Uterus (tissue), 4 donors: ENCODE measurements at places on chromosomes 7 and 10. TPM values are rescaled to one million over a fixed set of nuclear protein-coding genes. Genes with fewer than 3 reads are reported as not detected.

ANLN gene
- total RNA-seq: 5.3 TPM

GRCh38 chr7:73768641-73769480 lies 1.2 kb downstream of the CLDN3 start:
- H3K27me3 ChIP-seq: peaks cover 6% of the 10 kb centered on the region
- no peaks in the 10 kb centered on the region for H3K4me1 ChIP-seq
- no peak for DNase-seq
- no peaks in the 10 kb centered on the region for H3K36me3 ChIP-seq
- no peak overlapping the region for H3K4me3 ChIP-seq

- H3K27me3 ChIP-seq: no peaks in the 10 kb centered on the region
- H3K27ac ChIP-seq: no peak overlapping the region
- no peaks in the 10 kb centered on the region for H3K36me3 ChIP-seq
Observed at GRCh38 chr7:137266764-137267163, 76.8 kb downstream of the PTN start.

TMEM229A gene
- total RNA-seq: not detected

DNA sequence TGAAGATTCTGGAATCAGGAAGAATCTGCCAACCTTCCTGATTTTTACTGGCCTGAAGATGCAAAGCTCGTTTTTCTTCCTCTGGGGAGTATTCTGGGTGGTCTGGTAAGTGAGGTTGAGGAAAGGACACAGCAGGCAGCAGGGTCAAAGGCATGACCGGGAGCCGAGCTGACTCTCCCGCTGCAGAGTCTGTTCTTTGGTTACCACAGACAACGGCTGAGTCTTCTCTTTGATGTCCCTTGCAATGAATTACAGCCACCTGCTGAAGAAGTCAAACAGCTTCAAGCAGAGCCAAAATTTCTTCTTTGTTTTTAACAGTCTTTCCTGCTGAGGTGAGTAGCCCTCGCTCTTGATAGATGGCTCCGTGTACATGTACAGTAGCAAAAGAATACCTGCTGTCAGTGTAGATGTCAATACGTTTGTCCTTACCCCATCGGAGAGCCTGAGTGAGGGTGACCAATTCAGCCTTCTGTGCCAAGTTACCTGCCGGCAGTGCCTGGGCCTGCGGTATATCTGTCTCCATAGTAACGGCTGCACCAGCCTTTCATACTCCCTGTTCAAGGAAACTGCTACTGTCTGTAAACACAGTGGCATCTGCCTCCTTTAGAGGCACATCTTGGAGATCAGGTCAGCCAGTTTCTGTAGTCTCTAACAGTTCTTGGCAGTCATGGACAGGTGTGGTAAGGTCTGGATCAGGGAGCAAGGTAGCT lies 76.4 kb downstream of the PRR15 start:
- no peak overlapping the region for H3K27ac ChIP-seq
- no peaks in the 10 kb centered on the region for H3K36me3 ChIP-seq
- H3K4me1 ChIP-seq: no peaks in the 10 kb centered on the region
- H3K4me3 ChIP-seq: no peak overlapping the region
- H3K27me3 ChIP-seq: no peaks in the 10 kb centered on the region
- DNase-seq: no peak

- H3K4me1 ChIP-seq: no peaks in the 10 kb centered on the region
- H3K27me3 ChIP-seq: no peaks in the 10 kb centered on the region
- DNase-seq: no peak
- peak overlapping the region; percentile 41 for H3K27ac ChIP-seq
- H3K4me3 ChIP-seq: no peak overlapping the region
Observed at GRCh38 chr10:114825513-114826253, 4.1 kb downstream of the FHIP2A start.

DNA sequence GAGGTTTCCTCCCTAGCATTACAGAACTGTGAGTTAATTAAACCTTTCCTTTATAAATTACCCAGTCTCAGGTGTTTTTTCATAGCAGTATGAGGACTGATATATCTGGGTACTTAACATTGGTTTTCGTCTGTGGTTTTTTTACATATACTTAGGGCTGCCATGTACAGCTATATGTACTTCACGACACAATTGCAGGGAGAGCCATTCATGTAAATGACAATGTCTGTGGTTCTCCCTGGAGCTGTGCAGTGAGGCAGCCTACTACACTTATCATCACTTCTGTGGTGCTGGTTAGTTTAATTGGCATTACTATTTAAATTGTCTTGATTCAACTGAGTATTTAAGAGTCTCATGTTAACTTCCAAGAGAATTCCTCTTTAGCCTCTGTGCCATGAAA lies 40.7 kb downstream of the AVL9 start:
- H3K36me3 ChIP-seq: no peaks in the 10 kb centered on the region
- no peak overlapping the region for H3K27ac ChIP-seq
- no peak for DNase-seq
- no peaks in the 10 kb centered on the region for H3K27me3 ChIP-seq
- H3K4me1 ChIP-seq: no peaks in the 10 kb centered on the region

CYP26A1 gene
- total RNA-seq: not detected

DNA sequence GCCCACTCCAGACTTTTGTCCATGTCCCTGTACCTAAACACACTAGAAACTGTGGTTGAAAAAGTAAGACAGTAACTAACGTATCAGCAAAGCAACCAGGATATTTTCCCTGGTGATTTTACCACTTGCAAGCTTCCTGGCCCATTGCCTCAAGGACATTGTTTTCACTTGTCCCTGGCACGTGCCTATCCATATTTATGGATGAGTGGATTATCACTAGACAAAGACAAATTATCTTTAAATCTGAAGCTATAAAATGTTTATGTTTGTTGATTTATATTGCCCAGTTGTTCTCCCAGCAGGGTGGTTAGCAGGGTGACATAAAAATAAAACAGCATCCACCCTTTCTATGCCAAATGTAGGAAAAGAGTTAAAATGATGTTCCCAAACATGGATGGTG lies 93.2 kb upstream of the STEAP1 start:
- H3K27me3 ChIP-seq: no peaks in the 10 kb centered on the region
- H3K4me1 ChIP-seq: no peaks in the 10 kb centered on the region
- H3K36me3 ChIP-seq: no peaks in the 10 kb centered on the region
- H3K27ac ChIP-seq: no peak overlapping the region

HOXA3 gene
- total RNA-seq: 4.7 TPM

DNA sequence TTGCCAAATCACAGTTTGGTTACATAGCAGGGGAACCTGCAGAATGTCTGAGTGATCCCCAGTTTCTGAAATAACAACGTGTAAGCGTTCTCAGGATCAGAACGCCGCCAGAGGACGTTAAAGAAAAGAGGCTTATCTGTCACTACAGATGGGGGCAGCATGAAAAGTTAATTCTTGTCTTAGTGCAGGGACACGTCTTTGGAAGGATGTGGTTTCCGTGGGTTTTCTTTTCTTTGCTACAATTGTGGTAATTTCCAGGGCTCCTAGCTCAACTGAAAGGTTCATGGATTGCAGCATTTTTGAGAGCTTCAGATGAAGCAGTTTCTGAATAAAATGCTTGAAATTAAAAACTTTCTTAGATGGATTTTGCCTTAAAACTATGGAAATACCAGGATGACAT lies 106.6 kb downstream of the PRKCQ start:
- DNase-seq: no peak
- H3K36me3 ChIP-seq: no peaks in the 10 kb centered on the region
- no peak overlapping the region for H3K4me3 ChIP-seq
- H3K27ac ChIP-seq: no peak overlapping the region

DNA sequence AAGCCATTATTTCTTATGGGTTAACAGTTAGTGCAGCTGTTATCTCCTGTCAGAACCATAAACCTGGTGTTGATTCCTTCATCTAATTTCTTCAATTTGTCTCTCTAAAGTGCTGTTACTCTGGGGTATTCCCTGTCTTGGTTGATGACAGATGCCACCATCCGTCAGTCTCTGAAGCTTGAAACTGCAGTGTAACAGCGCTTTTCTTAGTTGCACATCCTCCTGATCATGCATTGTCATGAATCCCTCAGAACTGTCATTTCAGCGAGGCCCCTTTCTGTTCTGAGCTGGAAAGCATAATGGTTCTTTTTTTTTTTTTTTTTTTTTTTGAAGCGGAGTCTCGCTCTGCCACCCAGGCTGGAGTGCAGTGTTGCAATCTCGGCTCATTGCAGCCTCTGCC lies 193.9 kb downstream of the SDK1 start:
- no peak overlapping the region for H3K4me3 ChIP-seq
- H3K27ac ChIP-seq: no peak overlapping the region
- H3K4me1 ChIP-seq: no peaks in the 10 kb centered on the region
- DNase-seq: no peak
- H3K27me3 ChIP-seq: no peaks in the 10 kb centered on the region
- no peaks in the 10 kb centered on the region for H3K36me3 ChIP-seq

CCDC146 gene
- 32.4 TPM for total RNA-seq

DNA sequence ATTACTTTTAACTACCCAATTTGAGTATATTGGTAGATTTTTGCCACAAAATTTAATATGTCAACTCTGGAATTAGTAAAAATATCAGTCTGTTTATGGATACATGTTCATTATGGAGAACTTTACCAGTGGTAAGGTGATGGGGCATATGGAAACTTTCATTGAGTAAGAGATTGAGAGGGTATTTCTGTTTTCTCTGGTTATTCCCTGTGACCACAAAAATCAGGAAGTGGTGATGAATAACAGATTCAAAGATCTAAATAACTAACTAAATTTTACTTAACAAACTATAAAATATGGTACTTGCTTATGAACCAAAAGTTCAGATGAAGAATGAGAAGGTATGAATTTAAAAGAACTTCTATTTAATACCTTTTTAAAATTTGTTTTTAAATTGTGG lies 22.1 kb upstream of the STEAP4 start:
- no peak overlapping the region for H3K27ac ChIP-seq
- H3K27me3 ChIP-seq: no peaks in the 10 kb centered on the region
- no peak for DNase-seq
- no peak overlapping the region for H3K4me3 ChIP-seq
- H3K4me1 ChIP-seq: no peaks in the 10 kb centered on the region

DNA sequence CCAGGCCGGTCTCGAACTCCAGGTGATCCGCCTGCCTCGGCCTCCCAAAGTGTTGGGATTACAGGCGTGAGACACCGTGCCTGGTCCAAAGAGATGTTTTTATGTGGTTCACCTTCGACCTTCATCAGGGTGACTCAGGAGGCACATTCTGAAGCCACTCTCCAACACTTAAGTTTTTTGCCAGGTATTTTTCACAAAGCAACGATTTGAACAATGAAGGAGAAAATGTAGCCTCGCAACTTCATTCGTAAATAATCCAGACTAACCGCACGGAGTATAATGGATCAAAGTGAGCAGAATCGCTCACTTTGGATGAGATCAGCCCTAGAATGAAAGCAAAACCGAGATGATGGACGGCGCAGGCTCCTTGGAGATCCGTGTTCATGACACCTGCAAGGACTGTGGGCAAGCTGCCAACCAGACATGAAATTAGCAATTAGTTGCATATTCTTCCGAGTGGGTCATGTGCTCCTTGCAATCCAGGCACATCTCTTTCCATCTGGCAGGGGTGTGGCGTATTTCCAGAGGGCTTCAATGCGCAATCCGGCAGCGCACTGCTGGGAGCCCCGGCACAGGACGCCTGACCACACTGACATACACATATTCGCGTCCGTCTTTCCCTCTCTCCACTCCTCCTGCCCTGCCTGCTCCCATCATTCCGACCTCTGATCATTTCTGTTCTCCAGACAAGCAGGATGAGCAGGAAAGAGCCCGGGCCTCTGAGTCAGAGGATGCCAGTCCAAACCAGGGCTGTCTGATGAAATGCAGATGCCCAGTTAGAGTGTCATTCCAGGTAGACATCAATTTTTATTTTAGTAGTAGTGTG lies 148.4 kb downstream of the KLF6 start:
- no peak overlapping the region for H3K4me3 ChIP-seq
- no peaks in the 10 kb centered on the region for H3K36me3 ChIP-seq
- no peaks in the 10 kb centered on the region for H3K27me3 ChIP-seq
- no peaks in the 10 kb centered on the region for H3K4me1 ChIP-seq

DNA sequence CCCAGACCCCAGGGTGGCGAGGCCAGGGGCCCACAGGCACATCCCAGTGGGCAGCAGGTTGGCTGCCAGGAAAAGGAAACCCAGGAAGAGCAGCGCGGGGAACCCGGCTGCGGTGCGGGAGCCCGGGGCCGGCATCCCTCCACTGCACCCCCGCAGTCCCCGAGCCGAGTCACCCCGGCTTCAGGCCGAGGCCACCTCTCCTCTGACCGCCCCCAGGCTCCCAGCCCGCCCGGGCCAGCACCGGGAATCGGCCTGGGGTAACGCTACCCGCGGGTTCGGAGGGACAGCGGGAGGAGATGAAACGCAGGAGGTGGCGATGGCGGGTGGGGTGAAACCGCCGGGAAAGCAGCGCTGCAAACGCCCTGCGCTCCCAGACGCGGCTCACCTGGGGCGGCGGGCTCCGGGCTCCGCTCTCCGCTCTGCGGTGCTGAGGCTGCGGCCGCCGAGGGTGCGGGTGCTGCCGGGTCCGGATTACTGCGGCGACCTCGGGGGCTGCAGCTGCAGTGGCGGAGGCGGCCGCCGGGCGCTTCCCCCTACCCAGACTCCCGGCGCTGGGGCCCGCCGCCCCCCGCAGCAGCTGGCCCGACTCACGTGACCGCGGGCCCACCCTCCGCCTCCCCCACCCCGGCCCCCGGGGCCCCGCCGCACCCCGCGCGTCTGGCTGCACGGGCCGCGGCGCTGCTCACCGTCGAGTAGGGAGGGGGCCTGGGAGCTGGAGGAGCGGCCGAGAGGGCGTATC lies at the start of gene SCRN1:
TSS of gene SCRN1 (minus strand) at position 545 of the 739 bp plus-strand sequence. CDS start 20,734 bp downstream, outside the sequence.
- H3K36me3 ChIP-seq: no peaks in the 10 kb centered on the region
- H3K4me3 ChIP-seq: peak within 1 kb of the TSS; percentile 79
- no peaks in the 10 kb centered on the region for H3K4me1 ChIP-seq
- no peaks in the 10 kb centered on the region for H3K27me3 ChIP-seq
- H3K27ac ChIP-seq: peak within 1 kb of the TSS; percentile 89
- DNase-seq: peak; percentile 22
